CD8-positive, alpha-beta T cell (primary cell): ENCODE measurements at places on chromosomes 4 and X.
A peak's percentile ranks its signal among the peaks of the same experiment; 100 is the strongest.

GRCh38 chr4:1401409-1402020 is 4.7 kb downstream of the NKX1-1 start:
- no peak for DNase-seq

- DNase-seq, result no peak
Observed at GRCh38 chr4:187065396-187065795, 341.7 kb upstream of the FAT1 start.

DNA sequence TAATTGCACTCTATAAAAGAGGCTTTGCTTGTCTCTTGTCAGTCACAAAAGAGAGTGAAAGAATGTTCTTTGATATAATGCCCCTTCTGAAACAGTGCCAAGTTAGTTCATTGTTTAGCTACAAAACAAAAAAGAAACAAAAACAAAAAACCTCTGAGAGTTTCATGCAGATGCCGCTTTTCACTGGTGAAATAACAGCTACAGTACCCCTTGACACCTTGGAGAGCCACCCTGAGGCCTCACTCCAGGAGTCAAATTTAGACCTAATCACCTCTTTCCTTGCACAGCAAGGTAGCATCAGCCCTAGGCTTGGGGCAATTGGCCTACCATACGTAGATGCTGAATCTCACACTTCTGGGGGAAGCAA is 185.2 kb downstream of the UNC5C start:
- DNase-seq, result no peak

GRCh38 chrX:95318882-95319281 is 1365.8 kb upstream of the DIAPH2 start:
- no peak for DNase-seq

GRCh38 chr4:162456106-162456505 is 292.3 kb upstream of the FSTL5 start:
- no peak for DNase-seq

DNA sequence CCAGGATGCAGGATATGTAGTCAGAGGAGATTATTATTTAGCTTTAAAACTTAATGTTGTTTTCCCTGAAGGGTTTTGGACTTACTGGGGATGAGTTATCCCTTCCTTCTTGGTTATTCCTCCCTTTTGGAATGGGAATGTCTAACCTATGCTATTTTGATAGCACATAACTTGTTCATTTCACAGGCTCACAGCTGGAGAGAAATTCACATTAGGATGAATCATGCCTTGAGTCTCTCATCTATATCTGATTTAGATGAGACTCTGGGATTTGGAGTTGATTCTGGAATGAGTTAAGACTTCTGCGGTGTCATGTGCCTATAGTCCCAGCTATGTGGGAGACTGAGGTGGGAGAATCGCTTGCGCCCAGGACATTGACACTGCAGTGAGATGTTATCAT is 81.1 kb downstream of the ATP11C start:
- no peak for DNase-seq

DNA sequence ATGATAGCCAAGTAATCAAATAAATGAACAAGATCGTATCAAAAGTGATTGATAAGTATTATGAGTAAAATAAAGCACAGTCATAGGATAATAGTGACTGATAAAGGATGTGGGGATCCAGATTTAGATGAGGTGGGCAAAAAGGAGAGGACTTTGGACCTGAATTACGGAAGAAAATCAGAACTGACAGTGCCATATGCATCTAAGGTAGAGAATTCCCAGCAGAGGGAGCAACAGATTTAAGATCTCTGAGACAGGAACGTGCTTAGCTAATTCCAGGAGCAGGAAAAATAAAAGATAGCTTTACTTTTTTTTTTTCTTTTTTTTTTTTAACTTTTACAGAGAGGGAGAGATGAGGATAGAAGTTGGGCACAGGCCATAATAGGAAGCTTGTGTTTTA is 189.9 kb downstream of the NWD2 start:
- no peak for DNase-seq

DNA sequence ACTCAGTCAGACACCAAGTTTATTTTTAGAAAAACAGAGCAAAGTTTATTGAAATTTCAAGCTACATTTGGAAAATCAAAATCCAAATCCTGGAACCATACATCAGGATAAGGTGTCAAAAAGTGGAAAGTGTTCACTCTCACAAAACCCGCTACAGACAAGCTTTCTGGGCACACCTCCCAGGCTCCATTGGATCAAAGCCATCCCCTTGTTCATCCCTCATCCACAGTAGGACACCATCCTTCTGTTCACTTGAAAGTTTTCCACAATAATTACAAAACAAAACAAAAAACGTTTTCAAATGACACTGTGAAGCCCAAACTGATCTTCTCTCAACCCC is 62.4 kb downstream of the TSC22D3 start:
- DNase-seq, result no peak

DNA sequence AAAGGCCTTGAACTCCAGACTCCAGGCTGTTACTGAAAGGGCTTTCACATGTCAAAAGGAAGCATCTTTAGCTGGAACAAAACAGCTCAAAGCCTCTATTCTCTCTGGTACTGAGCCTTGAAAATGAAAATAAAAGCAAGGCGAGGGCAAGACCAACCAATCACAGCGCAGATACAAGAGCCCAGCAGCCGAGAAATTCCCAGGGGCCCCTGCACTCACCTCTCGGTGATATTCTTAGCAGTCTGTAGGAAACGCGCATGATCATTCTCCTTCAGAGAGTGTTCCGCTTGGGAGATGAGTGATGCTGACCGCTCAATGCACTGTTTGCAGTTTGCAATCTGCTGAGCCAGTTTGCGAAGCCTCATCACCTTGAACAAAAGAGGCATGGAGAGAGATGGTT is 138.1 kb downstream of the MID1 start:
- DNase-seq, result no peak

DNA sequence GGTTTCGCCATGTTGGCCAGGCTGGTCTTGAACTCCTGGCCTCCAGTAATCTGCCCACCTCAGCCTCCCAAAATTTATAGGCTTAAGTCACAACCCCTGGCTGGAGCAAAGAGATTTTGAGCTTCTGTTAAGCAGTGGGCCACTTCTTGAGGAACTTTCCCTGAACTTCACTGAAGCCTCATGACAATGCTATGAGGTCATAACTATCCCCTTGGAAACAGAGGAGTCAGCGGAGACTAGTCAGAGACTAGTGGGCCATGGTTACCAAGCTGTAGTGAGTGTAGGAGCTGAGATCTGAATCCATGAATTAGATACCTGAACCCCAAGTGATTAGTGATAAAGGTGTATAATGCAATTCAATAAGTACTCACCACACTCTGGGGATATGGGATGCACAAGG is 145.1 kb upstream of the MSX1 start:
- no peak for DNase-seq

- DNase-seq, result no peak
Observed at GRCh38 chr4:19829101-19829500, 422.6 kb upstream of the SLIT2 start.

GRCh38 chrX:36528661-36529060 is 479.5 kb upstream of the FAM47C start:
- DNase-seq, result no peak

DNA sequence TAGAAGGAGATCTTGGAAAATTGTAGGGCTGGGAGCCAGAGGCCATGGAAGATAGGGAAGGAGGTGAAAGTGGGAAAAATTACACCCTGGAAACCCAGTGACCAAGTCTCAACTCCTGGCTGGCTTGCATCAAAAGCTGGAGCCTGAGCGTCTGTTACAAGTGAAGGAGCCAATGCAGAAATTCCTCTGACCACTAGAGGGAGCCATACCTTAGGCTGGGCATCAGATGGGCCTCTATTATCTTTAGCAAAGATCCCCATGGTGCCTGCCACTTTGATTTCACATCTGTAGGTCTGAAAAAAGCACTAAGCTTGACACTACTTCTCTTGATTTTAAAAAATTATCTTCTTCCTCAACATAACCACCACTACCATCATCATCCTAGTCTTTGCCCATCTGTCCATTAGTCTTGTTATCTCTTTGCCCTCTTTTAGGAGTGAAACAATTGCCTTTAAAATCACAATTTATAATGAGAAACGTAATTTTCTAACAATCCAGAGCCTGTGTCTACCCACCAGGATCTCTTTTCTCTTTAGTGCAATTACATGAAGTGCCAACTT is 62.9 kb downstream of the ANAPC4 start:
- DNase-seq, result peak; percentile 25

DNA sequence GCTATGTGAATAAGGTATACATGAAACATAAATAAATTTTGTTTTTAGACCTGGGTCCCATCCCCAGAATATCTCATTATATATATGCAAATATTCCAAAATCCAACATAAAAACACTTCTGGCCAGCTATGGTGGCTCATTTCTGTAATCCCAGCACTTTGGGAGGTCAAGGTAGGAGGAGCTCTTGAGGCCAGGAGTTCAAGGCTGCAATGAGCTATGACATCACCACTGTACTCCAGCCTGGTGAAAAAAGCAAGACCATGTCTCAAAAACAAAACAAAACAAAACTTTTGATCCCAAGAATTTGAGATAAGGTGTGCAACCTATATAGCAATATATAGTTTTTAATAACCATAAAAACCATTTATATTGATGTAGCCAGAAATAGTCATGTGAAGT is 5.4 kb upstream of the ADGRA3 start:
- DNase-seq, result no peak

- no peak for DNase-seq
Observed at GRCh38 chr4:70607334-70607853, 15.3 kb downstream of the AMBN start.

- DNase-seq, result no peak
Observed at GRCh38 chrX:113849408-113849807, 734.5 kb upstream of the HTR2C start.

DNA sequence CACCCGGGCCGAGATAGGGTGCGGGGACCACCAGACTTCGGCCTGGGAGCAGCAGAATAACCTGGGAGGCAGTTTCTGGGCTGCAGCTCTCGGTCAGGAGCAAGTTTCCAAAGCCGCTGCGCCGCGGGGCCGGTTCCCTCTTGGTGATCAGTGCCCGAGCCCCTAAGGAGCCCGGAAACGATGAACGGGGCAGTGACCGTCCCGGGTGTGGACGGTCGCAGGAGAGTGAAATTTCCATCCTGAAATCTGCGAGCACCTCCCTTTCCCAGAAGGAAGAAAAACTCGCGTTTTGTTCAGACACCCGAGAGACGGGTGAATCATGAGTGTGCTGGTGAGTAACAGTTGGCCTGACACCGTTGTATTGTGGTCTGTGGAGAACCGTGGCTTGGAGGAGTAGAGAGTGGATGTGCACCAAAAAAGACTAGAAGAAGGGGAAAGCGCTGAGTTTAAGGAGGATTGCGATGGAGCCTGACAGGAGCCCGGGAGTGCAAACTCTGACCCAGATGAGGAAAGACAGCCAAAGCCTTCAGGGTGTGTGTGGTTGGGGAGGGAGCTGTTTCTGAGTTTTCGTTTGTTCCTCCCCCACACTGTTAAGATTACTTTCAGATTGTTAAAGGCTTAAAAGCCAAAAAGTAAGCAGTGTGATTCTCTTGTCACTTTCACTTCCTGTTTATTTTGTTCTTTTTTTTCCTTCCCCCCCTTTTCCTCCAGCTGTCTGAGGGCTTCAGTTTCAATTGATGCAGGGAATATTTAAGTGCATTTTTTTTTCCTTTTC is 828 bp downstream of the MCUB start:
- DNase-seq, result peak; percentile 74

DNA sequence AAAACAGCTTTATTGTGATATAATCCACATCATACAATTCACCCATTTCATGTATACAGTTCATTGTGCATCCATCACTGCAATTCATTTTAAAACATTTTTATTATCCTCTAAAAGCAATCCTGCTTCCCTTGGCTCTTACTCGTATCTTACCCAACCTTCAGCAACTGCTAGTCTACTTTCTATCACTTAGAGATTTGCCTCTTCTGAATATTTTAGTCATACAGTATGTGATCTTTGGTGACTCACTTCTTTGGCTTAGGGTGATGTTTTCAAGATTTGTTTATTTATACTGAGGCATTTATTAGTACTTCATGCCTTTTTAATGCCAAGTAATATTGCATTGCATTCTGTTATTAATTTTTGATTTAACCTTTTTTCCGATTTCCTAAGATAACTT is 15.0 kb upstream of the MSMO1 start:
- DNase-seq, result no peak

- no peak for DNase-seq
Observed at GRCh38 chr4:151853034-151853433, 92.2 kb upstream of the GATB start.

DNA sequence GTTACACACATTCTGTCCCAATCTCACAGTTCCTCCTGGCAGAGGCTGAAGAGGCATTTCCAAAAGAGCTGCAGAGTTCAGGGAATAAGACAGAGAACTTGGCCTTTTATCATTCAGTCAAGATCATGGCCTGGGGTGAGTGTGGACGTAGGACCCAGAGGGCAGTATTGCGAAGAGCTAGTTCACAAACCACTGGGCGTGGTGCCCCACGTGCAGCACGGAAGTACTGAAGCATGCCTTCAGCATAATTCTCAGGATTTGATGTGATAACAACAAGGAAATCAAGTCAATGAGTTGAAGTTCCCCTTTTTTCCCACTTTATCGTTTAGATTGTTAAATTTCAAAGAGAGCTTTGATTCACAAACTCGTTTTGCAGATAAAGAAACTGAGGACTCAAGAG is 117.7 kb downstream of the RELL1 start:
- DNase-seq, result no peak

DNA sequence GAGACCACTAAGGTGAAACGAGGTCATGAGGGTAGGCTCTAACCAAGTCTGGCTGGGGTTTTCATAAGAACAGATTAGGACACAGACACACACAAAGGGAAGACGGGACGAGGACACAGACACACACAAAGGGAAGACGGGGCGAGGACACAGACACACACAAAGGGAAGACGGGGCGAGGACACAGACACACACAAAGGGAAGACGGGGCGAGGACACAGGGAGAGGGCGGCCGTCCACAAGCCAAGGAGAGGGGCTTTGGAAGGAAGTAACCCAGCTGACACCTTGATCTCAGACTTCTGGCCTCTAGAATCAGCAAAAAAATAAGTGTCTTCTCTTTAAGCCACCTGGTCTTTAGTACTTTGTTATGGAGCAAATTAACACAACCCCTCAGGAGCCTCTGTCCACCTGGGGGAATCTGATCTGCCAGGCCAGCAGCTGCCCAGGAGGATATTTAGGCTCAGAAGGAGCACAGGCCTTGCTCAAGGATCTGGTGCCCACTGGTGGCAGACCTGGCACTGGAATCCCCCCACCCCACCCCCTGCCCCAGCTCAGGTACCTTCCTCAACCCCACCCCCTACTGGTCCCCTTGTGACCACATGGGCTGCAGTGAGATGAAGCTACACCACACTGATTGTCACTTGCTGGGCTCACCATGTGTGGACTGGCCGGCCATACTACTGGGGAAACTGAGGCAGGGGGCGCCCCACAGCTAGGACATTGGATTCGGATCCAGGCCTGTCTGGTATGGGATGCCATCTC is 2.8 kb downstream of the ABLIM2 start:
- no peak for DNase-seq
